NCI-H1092 (cell line): ENCODE measurements at places on chromosomes 1 and 21.
A peak's percentile ranks its signal among the peaks of the same experiment; 100 is the strongest.

- no peak for DNase-seq
These were observed 220.8 kb upstream of the NRIP1 start for GRCh38 chr21:15285556-15285955.

DNA sequence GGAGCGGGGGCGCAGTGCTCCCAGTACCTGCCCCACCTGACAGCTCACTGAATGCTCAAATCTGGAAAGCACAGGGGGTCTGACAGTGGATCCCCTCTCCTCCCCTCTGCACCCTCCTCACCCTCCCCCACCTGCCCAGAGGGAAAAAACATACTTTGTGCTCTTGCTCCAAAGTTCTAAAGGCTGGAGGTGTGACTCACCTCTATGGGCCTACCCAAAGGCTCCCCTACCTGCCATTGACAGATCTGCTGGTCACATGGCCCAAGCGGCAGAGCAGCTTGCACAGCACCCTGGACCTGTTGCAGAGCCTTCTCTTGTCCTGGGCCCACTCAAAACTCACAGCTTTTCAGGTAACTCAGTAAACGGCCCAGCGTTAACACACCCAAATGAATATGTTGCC is 55.7 kb downstream of the ADSS2 start:
- no peak for DNase-seq

GRCh38 chr1:168887381-168887780 is 158.4 kb upstream of the DPT start:
- DNase-seq = no peak

- DNase-seq = no peak
These were observed 59.5 kb upstream of the KDM4A start for GRCh38 chr1:43590388-43590925.

DNA sequence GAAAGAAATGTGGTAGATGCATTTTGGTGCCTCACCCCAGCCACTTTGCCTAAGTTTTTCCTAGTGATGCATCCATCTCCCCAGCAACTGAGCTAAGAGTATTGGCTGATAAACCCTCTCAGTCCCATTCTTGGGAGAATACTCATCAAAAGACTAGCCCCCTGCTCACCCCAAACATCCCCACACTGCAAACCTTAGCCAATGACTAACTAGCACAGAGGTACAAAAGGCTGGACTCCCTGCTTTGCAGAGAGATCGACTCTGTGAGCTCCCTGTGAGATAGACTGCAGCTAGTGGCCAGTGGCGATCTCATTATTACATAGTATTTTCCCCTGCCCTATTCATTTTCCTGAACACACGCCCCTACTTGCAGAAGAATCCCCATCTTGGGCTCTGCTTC is 155.3 kb downstream of the HHIPL2 start:
- no peak for DNase-seq

DNA sequence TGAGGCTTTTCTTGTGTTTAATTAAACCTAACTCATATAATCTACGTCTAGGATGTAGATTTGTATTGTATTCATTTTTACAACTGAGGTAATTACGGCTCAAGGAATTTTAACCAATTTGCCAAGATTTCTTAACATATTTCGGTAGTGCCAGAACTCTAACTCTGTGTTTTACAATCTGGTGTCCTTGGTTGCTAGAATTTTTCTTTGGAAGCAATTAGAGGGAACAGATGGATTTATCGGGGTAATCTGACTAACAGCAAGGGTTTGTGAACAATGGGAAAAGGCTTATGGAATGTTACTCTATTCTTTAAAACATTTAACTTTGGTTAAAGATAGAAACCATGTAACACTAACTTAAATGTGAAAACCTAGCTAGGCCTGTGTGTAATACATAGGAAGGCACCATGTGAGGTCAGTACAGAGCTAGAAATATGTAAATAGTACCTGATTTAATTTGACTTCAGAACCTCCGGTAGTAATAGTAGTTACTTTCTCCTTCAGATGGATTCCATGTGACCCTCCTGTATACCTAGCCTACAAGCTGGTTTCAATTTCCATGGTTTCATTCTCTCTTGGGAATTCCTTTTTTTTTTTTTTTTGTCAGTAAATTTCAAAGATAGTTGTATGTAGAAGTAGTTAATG is 1.2 kb downstream of the MTF2 start:
- peak; percentile 13 for DNase-seq

DNA sequence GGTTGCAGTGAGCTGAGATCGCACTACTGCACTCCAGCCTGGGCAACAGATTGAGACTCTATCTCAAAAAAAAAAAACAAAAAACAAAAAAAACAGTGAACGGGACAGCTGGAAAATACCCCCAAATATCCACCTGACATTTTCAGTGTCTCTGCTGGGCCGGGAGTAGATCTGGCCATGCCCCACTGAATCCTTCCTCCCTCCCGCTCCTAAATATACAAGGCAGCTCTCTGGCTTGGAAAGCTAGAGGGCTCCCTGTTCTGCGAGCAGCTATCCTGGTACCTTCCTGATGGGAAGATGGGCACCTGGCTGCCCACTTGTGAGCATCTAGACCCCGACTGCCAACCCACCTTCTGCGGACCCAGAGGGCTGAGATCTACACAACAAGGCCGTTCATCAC is 21.4 kb downstream of the SPSB1 start:
- DNase-seq = no peak

DNA sequence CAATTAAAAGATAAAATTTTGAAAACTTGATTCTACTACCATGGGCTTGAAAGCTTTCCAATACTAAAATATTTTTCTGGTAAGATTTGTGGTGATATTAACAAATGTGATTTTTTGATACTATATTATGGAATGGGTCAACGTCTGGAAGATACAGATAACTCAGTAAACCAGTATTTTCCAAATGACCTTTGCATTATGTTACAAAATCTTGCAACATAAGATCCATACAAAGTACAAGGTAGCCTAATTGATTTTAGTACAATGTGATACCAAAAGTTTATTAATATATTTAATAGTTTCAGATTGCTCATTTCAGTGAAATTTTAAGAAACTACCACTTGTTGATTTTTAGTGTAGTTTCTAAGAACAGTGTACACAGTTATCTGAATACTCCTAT is 236.2 kb downstream of the KIF26B start:
- DNase-seq = no peak

DNA sequence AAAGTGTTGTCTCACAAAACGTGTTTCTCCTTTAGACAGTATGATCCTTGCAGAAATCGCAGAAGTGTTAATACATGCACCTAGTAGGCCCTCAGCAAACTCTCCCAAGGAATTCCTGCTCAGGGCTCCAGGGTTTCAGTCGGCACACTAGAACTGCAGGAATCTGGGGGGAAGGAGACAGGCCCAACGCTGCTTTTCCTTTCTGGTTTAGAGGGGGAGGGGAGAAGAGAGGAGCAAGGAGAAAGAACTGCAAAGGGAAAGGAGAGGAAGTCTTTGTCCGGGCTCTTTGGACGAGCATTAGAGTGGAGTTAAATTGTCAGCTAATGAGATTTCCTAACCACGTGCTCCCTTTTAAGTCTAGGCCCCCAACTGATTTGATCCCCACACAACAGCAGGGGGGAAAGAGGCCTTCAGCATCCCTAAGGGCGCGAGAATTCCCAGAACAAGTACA is 103.7 kb upstream of the SOD1 start:
- no peak for DNase-seq

- DNase-seq = no peak
These were observed 75.2 kb upstream of the TEKT2 start for GRCh38 chr1:36008546-36009197.

DNA sequence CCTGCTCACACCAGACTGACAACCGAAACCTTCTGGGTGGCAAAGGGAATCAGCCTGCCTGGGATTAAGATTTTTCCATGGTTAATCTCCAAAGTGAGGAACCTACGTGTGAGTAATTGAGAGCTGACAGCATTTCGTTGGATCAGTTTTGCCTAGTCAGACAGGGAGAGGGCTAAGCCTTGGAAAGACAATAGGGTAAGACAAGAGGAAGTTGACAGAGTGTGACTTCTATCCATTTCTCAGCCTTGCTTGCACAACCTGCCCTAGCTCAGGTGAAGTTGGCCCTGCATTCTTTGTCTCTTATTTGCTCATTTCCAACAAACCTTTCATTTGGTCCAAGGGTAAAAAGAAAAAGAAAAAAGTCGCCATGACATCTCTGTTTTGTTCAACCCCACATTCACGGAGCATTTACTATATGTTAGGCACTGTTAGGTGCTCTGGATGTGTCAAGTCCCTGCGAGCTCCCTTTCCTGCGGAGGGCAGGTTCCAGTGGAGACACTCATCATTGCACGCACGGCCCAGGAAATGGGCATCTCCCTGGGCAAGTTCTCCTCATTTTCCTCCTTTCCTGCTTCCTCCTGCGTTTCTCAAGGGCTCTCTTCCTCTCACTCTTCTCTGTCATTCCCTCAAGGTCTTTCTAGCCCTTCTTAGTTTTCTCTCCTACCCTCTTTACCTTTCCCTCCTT is 23.3 kb downstream of the KIRREL1 start:
- DNase-seq = no peak

DNA sequence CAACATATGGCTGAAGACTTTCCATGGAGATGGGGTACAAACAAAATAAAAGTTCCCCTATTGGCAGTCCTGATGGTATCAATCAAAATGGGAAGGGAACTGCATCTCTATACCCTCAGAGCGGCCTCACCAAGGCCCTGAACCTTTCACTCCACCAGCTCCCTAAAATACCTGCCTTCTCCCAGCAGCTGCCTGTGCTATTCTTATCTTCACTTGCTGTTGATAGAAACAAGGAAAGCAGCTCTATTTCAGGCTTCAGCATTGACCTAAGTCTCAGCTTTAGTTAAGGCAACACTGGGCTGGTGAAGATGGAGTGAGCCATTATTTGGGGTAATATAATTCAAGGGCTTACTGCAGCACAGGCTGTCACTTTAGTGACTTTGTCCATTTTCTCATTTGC is 21.7 kb upstream of the PIGC start:
- no peak for DNase-seq

- no peak for DNase-seq
These were observed 672.8 kb downstream of the LMO4 start for GRCh38 chr1:88001460-88001859.

- DNase-seq = peak; percentile 69
These were observed 7.3 kb upstream of the LRRC71 start for GRCh38 chr1:156912861-156913808.

- DNase-seq = no peak
These were observed 237.5 kb upstream of the POGK start for GRCh38 chr1:166601650-166602278.

DNA sequence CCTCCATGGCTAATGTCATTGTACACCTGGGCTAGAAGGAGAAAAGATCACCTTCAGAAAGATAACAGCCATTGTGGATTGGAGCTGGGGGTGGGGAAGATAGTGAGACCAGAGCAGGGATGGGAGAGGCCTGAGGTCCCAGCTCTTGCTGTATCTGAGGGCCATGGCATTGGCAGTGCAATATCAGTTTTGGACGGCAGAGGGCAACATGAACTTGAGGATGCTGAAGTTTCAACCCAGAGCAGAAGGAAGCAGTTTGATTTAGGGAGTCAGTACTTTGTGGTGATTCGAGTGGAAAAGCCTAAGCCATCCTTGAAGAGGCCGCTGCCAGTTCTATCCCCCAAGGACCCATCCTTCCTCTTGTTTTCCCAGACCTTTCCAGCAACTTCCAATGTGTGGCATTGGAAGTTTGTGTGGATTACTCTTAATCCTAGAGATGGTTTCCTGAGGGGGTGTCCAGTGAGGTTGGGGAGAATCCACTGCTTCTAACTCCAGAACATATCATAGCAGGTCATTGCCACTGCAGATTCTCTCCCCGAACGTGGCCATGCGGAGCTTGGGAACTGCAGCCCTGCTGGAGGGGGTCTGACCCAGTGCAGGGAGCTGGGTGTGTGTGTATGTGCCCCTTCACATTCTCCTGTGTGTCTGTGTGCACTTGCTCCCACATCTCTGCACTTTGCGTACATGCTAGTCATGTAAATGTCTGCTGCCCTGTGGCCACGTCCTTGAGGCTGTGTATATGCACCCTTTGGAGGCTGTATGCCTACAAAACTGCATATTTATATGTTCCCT is 24.1 kb downstream of the SLC26A9 start:
- peak; percentile 81 for DNase-seq

- DNase-seq = peak; percentile 21
These were observed 261.1 kb downstream of the CAMTA1 start for GRCh38 chr1:7046314-7046713.

DNA sequence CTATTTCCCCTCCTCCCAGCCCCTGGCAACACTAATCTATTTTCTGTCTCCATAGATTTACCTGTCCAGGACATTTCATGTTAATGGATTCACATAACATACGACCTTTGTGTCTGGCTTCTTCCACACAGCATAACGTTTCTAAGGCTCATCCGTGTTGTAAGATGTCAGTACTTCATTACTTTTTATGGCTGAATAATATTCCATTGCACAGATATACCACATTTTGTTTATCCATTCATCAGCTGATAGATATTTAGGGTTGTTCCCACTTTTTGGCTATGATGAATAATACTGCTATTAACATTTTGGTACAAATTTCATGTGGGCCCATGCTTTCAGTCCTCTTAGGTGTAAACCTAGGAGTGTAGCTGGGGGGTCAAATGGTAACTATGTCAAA is 38.2 kb downstream of the GLIS1 start:
- no peak for DNase-seq

- peak; percentile 42 for DNase-seq
These were observed 11.5 kb downstream of the TMPRSS3 start for GRCh38 chr21:42384156-42384945.

DNA sequence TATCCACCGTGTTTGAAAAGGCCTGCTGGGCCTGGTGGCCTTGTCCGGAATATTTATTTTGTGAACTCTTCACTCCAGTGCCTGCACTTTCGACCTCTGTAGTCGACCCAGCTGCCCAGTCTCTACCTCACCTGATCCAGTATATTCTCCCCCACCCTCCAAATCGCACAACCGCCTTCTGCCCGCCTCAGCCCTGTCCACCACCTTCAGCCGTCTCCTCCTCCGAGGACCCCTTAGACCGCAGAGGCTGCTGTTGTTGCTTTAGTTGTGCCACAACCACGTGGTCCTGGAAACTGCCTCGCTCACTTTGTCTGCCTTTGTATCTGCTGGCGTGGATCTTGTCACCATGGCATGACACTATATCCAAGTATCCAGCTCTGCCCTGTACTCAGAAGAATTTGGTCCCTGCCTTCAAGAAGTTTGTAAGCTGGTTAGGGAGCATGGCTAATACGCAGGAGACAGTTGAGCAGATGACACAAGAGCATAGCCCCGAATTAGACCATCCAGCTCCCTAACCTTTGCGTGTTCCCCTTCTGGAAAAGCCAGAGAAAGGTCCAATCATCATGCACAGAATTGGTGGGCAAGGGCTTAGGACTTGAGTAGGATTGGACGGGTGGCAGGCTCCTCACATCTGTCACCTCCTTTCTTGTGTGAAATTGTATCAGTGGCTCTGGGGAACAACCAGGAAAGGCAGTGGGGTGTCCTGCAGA is 1.5 kb downstream of the PHGDH start:
- peak; percentile 6 for DNase-seq
